ENCODE measurements at places on chromosomes 12 and 14.

- DNase-seq, result no peak
- no peaks in the 10 kb centered on the region for H3K4me1 ChIP-seq
- H3K27ac ChIP-seq, result no peak overlapping the region
- no peak overlapping the region for H3K4me3 ChIP-seq
- no peaks in the 10 kb centered on the region for H3K27me3 ChIP-seq
Observed at GRCh38 chr14:95023115-95023514, 134.2 kb downstream of the DICER1 start.

DNA sequence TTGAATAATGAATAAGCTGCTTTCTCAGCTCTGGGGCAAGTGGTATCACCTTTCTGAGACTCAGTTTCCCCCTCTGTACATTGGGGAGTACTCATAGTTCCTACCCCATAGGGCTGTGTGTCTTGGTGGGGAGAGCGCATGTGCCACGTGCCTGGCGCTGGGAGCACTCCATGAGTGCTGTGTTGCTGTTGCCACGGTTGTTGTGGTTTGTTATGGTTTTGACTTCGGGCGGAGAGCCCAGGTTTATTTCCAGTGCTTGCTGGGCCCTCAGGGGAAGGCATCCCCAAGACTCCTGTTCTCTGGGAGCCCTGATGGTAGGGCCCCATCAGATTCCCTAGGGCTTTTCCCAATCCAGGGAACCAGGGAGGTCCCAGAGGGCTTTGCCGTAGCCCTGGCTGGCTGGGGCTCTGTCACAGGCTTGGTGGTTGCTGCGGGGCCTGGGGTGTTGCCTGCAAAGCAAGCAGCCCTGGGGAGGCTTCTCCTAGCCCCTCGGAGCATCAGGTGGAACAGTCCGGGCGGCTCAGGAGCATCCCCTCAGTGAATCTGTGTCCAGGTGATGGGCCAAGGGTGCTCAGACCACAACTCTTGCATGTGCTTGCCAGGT, 18.6 kb downstream of the SH2B3 start:
- no peaks in the 10 kb centered on the region for H3K27me3 ChIP-seq
- H3K4me1 ChIP-seq, result no peaks in the 10 kb centered on the region
- no peak overlapping the region for H3K27ac ChIP-seq

DNA sequence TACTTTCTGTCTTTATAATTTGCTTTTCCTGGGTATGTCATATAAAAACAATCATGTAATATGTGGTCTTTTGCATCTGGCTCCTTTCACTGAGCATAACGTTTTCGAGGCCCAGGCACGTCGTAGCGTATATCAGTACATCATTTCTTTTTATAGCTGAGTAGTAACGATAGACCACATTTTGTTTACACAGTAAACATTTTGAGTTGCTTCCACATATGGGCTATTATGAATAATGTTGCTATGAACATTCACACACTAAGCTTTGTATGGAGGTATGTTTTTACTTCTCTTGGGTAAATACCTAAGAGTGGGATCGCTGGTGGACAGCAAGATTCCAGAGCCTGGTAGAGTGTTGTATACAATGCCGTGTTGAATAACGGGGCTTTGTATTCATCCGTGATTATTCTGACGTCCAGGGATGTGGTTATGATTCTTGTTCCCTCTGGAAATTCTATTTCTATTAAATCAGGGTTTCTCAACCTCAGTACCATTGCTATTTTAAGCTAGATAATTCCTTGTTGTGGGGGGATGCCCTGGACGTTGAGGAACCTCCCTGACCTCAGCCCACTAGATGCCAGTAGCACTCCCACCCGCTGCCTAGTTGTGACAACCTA, 38.9 kb upstream of the CIT start:
- no peaks in the 10 kb centered on the region for H3K27me3 ChIP-seq
- H3K4me3 ChIP-seq, result no peak overlapping the region
- DNase-seq, result no peak
- H3K36me3 ChIP-seq, result no peaks in the 10 kb centered on the region
- no peak overlapping the region for H3K27ac ChIP-seq

DNA sequence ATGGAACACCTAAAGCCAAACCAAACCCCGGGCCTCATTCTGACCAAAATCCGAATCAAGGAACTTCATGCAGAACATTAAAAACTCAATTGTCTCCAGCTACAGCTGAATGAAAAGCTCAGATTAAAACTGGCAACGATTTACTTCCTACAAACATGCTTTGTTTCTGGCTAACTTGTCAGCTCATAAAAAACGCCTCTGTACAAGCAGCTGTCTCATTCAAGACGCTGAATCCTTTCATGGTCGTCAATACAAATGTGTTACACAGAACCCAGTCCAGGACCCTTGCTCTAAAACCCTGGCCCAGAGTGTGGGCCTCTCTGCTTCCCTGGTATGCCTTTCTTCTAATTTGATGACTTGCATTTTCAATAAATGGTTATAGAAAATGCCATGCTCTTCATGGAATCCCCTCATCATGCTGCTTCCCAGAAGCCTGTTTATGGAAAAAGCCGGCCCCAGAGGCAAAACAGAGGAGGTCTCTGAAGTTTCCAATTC, 183.1 kb downstream of the PHLDA1 start:
- H3K4me1 ChIP-seq, result no peaks in the 10 kb centered on the region
- no peak overlapping the region for H3K4me3 ChIP-seq
- no peaks in the 10 kb centered on the region for H3K27me3 ChIP-seq
- H3K27ac ChIP-seq, result no peak overlapping the region

- H3K27me3 ChIP-seq, result no peaks in the 10 kb centered on the region
- H3K4me1 ChIP-seq, result peaks cover 5% of the 10 kb centered on the region
- no peak overlapping the region for H3K27ac ChIP-seq
- H3K36me3 ChIP-seq, result no peaks in the 10 kb centered on the region
Observed at GRCh38 chr12:5379749-5380496, 52.0 kb upstream of the NTF3 start.

DNA sequence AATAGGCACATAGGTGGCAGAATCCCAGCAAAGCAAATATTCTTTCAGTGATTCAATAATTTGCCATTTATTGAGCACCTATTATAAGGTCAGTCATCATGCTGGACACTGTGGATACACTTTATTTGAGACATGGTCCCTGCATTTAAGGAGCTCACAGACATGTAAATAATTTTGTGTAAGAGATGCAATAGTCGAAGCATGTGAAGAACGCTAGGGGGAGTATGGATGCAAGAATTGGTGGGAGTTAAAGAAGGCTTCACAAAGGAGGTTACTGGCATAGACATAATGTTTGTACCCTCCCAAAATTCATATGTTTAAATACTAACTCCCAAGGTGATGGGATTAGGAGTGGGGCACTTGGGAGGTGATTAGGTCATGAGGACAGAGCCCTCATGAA, 260.6 kb upstream of the GARIN6 start:
- H3K27me3 ChIP-seq, result no peaks in the 10 kb centered on the region
- DNase-seq, result no peak
- no peak overlapping the region for H3K27ac ChIP-seq
- H3K36me3 ChIP-seq, result no peaks in the 10 kb centered on the region
- 0 out of 2 replicates have a peak, but pooled peaks cover 2% of the 10 kb centered on the region for H3K4me1 ChIP-seq

GRCh38 chr12:114682785-114683708, 928 bp downstream of the TBX3 start:
- peaks cover 2% of the 10 kb centered on the region for H3K4me1 ChIP-seq
- H3K36me3 ChIP-seq, result no peaks in the 10 kb centered on the region
- H3K27me3 ChIP-seq, result peaks cover 88% of the 10 kb centered on the region
- peak overlapping the region; percentile 57 for H3K4me3 ChIP-seq
- DNase-seq, result peak; percentile 63
- H3K27ac ChIP-seq, result no peak overlapping the region

- H3K27me3 ChIP-seq, result no peaks in the 10 kb centered on the region
- no peak overlapping the region for H3K27ac ChIP-seq
- no peak for DNase-seq
Observed at GRCh38 chr14:99874306-99874705, 81.1 kb downstream of the EML1 start.

DNA sequence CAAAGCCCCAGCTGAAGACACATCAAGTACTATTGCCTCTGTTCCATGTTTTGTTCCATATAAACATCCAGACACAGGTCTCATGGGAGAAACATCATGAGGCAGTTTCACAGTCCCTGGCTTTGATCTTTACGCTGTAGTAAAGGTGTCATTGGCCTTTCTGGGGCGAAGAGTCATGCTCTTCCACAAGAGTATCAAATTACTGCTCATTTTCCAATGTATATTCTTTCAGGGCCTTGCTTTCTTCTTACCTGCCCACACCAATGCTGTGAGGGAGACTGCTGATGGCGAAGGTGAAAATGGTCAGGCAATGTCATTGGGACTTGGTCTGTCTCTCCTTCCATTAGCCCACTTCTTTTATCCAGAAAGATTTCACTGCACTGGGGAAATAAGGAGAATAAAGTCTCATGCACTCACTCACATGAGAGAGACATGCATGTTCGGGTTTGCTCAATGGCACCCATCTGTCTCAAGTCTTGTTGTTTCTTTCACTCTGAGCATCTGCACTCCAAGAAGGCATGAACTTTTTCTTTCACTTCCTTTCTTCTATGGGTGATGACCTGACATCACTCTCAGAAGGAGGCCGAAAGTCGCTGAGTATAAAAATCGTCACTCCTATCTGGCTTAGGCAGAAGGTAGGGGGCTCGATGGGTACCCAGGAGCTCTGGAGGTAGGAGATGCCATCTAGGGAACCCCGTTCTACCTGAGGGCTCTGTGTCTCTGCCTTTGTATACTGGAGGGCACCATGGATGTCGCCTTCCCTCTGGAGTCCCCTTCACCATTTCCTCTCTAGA, 1.3 kb upstream of the JDP2 start:
- H3K27ac ChIP-seq, result no peak overlapping the region
- H3K27me3 ChIP-seq, result peaks cover 2% of the 10 kb centered on the region
- no peak for DNase-seq
- H3K36me3 ChIP-seq, result no peaks in the 10 kb centered on the region

DNA sequence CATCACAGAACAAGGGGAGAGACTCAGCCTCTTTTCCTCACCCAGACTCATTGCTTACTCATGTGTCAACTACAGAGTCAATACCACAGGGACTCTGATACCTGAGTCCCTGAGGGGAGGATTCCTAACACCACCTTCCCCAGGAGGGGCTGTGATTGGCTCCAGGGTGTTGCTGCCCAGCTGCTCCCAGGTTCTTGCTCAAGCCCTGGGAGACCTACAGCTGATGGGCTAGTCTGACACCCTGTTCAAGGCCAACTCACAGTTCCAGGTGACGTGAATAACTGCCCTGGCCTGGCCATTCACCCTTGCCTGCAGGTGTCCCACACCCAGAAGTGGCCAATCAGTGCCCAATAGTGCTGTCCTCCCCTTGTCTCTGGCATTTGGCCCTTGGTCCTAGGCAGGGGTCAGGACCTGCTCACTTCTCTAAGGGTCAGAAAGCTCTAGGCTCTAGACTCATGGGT, 8.6 kb downstream of the SPRYD4 start:
- peaks cover 29% of the 10 kb centered on the region for H3K36me3 ChIP-seq
- no peaks in the 10 kb centered on the region for H3K4me1 ChIP-seq
- no peak overlapping the region for H3K27ac ChIP-seq
- no peaks in the 10 kb centered on the region for H3K27me3 ChIP-seq

- H3K36me3 ChIP-seq, result no peaks in the 10 kb centered on the region
- no peaks in the 10 kb centered on the region for H3K27me3 ChIP-seq
- no peaks in the 10 kb centered on the region for H3K4me1 ChIP-seq
- DNase-seq, result no peak
- no peak overlapping the region for H3K4me3 ChIP-seq
- H3K27ac ChIP-seq, result no peak overlapping the region
Observed at GRCh38 chr14:93200553-93200952, 6.3 kb downstream of the GON7 start.

DNA sequence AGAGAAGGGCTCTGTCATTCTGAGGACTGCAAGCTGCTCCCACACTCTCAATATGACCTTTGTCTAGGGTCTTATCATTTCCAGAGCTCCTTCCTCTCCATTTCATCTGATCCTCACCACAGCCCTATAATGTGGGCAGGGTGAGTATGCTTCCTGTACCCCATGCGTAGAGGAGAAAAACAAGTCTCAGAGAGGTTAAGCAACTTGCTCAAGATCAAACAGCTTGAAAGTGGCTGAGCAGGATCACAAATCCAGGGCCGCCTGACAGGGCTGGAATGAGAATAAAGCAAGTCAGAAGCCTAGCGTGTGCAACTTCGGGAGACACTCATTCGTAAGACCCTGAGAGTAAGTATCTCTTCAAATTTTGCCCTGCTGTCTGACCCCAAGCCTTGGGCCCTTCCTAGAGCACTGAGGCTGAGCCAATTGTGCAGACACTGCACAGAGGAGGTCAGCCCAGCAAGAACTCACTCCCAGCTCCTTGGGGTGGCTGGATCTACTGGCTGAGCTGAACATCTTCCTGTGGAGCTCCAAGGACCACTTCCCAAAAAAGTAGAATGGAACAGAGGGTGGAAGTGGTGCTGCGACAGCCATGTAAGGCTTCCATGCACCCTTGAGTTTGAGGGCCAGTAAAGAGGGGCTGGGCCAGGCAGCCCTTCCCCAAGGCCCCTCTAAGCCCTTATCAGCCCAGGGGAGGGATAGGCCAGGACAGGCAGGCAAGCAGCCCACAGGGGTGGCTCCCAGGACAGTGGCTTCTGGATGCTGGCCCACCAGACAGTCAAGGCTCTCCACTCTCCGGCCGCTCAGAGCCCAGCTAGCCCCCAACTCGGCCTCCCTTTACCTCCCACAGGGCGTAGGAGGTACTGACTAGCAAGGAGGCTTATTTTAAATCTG, 10.5 kb downstream of the ZFP36L1 start:
- no peak overlapping the region for H3K27ac ChIP-seq
- H3K4me3 ChIP-seq, result no peak overlapping the region
- no peak for DNase-seq
- no peaks in the 10 kb centered on the region for H3K4me1 ChIP-seq
- H3K27me3 ChIP-seq, result no peaks in the 10 kb centered on the region
- peaks cover 2% of the 10 kb centered on the region for H3K36me3 ChIP-seq

All from H9 (cell line).